HCT116 (cell line): ENCODE measurements at places on chromosomes 2 and 18.

DNA sequence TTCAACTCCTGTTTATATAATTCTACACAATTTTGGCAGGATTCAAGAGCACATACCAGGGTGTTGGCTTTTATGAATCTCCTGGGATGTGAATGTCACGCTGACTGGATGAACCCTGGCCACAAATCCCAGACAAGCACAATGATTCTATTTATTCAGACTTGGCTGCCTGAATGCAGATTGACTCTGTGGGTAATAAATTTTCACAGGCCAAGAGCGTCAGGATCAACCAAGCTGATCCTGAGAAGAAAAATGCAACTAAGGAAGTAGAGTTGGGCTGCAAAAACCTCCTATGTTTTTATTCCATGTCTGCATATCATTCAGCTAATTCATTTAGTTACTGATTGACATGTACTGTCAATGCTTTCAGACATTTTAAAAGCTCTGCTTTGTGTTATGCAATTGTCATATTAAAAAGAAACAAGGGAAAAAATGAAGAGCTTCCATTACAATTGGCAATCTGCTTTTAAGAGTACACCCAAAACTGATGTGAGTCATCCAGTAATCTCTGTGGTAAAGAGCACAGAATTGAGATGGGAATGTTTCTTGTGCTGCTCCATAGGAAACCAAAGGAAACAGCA is 173.0 kb upstream of the REV1 start:
- no peak for DNase-seq

GRCh38 chr18:21894619-21895367 is 154.2 kb downstream of the MIB1 start:
- DNase-seq: no peak

GRCh38 chr2:212181646-212182045 is 357.0 kb downstream of the ERBB4 start:
- DNase-seq: no peak

DNA sequence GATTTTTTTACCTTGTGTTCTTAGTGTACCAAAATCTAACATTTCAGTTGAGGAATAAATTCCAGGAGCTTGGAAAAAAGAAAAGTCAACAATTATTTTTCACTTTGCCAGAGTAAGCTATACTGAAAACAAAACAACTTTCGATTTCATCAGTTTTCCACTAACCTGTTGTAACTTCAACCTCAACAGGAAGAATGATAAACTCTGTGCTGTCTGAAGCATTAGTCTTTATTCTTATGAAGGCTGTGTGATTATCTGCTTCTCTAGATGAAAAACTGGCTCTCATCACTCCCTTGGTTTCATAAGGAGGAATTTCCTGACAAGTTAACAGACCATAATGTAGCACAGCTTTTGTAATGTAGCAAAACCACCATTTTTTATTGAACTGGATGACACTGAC is 121.2 kb downstream of the ZAP70 start:
- no peak for DNase-seq

DNA sequence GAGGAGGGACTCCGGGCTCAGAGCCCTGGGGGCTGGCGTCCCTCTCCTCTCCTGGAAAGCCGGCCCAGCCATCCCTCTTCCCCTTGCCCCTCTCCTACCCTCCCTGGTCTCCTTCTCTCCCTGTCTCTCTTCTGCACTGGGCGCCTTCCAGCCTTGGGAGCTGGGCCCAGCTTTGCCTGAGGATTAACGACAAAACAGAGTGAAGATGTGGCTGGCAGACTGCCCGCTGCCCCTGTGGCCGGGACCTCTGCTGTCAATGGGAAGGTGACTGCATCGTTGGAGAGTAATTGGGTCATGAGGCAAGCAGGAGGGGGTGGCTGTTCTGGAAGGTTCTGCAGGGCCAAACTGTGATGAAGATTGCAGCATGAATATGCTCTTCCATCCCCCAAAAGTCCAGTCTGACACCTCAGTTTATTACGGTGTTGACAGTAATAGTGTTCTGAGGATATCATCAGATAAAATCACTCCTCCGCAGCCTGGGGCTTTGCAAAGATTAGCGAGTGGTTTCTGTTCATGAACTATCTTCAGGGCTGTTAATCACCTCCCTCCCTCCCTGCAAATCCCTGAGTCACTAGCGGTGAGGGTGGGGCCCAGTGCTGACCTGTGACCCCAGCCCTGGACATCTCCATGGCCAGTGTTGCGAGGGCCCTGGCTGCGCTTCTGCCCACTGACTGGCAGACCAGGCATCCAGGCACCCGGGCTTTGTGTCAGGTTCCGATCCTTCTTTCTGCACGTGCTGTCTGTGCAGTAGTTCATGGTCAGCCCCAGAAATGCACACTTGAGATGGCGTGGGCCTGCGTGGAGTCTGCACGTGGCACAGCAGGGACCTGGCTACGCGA is 23.0 kb downstream of the RTP5 start:
- DNase-seq: no peak

DNA sequence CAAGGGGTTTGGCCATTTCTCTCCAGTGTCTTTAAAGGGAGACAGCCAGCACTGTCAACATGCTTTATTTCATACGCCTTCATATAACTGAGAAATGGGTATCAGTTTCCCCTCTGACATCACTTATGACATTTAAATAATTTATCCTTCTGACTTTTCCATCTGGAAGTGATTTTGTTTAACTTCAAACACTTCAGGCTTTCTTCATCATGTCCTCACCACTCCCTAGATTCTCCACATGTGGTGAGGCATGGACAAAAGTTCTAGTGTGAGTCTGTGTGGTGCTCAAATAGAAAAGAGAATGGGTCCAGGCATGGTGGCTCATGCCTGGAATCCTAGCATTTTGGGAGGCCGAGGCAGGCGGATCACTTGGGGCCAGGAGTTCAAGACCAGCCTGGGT is 158.6 kb downstream of the TXNL1 start:
- no peak for DNase-seq

- no peak for DNase-seq
These were observed 174.4 kb downstream of the RPIA start for GRCh38 chr2:88865801-88866371.

GRCh38 chr2:62180975-62181374 is 14.9 kb upstream of the B3GNT2 start:
- no peak for DNase-seq

DNA sequence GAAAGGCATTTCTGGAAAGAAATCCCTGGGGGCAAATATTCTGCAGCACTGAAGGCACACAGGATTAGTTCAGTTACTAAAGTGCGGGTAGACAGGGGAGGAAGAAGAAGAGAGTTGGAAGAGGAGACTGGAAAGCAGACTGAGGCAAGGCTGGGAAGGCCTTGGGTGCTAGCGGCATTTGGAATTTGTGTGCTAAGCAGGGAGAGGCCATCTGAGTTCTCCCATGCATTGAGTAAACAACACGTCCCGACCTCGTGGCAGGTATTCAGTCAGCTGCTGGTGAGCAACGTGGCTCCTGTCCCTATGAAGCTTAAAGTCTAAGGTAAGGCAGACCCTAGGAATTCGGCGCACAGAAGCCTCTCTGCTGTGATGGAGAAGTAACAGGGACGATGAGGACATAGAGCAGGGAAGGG is 30.7 kb downstream of the ATP8B1 start:
- DNase-seq: no peak

GRCh38 chr2:96907115-96908041 is 37.5 kb upstream of the SEMA4C start:
- no peak for DNase-seq

- DNase-seq: no peak
These were observed 268.9 kb upstream of the TANK start for GRCh38 chr2:160891353-160891740.

- DNase-seq: no peak
These were observed 739 bp downstream of the SIX2 start for GRCh38 chr2:45008296-45009129.

GRCh38 chr18:49778826-49779465 is 34.4 kb downstream of the ACAA2 start:
- no peak for DNase-seq

GRCh38 chr2:196234672-196235071 is 63.3 kb upstream of the STK17B start:
- DNase-seq: no peak

- no peak for DNase-seq
These were observed 67.5 kb downstream of the ZEB2 start for GRCh38 chr2:144452169-144452988.

DNA sequence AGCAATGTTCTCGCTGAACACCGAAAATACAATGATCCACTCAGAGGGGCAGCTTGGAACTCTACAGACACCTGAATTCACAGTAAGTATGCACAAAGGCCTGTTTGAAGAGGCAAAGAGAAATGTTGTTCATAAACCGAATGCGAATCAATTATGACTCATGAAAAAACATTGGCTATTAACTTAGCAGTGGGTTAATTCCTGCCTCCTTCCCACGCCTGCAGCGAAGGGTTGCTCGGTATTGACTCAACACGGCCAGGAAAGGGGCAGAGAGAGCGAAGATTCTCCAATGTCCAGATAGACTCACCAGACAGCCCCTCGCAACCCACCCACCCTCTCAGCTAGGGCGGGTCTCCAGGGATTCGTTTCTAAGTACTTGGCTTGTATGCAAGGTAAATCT is 9.4 kb downstream of the CRACDL start:
- no peak for DNase-seq

DNA sequence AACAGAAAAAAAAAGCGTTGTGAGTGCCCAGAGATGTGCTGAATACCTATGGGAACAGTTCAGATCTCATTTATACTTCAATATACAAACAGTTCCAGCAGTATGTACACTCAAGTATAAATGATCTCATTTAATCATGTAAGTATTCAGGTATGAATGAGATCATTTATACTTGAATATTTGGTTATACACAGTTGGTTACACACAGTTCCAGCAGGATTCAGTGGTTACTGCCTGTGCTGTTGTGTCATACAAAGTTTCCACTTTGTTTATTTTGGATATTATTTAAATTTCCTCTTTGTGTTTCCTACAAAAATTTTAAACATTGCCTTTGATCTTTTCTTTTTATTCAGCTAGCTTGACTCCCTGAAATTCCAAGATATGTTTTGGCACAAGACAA is 293.5 kb upstream of the SLC39A10 start:
- no peak for DNase-seq

DNA sequence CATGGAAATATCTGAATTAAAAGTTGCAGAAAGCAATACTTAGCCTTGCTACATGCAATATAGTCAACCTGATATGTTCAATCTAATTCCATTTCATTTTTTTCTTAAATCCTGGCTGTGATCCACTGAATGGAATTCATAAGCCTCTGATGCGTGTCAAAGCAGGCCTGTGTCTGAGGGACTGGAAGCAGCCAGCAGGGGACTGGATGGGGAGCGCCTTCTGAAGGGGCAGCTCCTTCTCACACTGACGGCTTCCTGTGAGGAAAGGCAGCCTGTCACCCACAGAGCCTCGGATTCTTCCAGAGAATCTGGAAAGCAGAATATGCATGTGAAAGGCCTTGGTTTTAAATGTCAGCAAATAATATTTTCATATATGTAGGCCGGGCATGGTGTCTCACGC is 73.5 kb downstream of the KCNF1 start:
- no peak for DNase-seq

GRCh38 chr18:26531605-26532298 is 16.6 kb downstream of the KCTD1 start:
- DNase-seq: no peak

- no peak for DNase-seq
These were observed 876.3 kb downstream of the BCL11A start for GRCh38 chr2:59677158-59677557.

GRCh38 chr2:28707592-28707991 is 44.0 kb upstream of the PPP1CB start:
- no peak for DNase-seq

DNA sequence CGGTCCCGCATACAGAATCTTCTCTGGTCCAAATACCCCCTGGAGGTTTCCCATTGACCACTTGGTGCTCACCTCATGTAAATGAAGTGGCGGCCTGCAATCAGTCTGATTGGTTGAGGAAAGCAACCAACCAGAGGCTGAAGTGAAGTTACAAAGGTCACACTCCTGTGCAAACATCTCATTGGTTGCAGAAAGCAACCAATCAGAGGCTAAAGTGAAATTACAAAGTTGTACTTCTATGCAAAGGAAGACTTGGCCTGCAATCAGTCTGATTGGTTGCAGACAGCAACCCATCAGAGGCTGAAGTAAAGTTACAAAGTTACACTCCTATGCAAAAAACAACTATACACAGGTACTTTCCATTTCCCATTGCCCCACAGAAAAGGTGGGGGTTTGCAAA is 2.5 kb upstream of the SP100 start:
- no peak for DNase-seq

GRCh38 chr2:162123806-162124758 is 28.0 kb downstream of the GCG start:
- peak; percentile 61 for DNase-seq

DNA sequence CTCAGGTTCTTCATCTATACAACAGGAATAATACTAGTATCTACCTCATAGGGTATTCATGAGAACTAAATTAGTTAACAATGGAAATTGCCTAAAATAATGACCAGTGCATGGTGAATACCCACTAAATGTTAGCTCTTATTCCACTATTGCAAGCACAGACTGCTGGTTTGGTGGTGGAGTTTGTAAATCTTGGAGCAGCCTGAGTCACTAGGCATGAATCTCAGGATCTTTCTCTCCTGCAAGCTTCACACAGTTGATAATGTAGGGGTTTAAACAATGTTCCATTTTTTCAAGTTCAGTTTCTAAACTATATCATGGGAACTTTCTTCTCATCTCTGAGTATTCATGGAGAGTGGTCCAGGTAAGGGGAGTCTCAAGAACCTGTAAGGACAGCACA is 84.0 kb downstream of the OSR1 start:
- no peak for DNase-seq

DNA sequence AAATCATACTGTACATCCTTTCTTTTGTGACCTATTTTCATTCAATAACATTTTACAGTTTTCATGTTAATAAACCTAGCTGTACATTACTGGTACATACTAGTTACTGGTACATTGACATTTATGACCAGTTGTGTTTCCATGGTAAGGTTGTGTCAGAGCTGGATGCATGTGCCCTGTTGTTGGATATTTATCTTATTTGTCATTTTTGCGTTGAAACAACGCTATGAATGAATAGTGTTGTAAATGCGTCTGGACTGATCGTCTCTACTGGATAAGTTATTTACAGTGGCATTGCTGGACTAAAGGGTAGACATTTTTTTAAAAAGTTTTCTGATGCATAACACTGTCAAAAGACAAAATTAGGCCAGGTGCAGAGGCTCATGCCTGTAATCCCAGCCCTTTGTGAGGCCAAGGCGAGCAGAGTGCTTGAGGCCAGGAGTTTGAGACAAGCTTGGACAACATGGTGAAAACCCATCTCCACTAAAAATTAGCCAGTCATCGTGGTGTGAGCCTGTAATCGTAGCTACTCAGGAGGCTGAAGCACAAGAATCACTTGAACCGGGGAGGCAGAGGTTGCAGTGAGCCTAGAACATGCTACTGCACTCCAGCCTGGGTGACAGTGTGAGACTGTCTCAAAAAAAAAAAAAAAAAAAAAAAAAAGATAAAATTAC is 40.2 kb downstream of the MCFD2 start:
- no peak for DNase-seq

DNA sequence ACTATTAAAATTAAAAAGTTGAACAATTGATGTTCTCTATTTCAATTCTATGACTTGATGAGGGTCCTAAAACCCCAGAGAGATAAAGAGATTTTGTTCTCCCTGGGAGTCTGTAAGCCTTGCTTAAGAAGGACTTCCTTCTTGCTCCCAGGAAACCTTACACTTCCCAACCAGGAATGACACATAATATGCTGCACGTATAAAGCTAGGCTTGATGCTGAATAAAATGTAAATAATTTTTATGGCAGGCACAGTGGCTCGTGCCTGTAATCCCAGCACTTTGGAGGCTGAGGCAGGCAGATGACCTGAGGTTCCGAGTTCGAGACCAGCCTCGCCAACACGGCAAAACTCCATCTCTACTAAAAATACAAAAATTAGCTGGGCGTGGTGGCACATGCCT is 27.8 kb downstream of the SPIRE1 start:
- no peak for DNase-seq

GRCh38 chr2:85303780-85304531 is 23.8 kb downstream of the TGOLN2 start:
- no peak for DNase-seq
